IgD-negative memory B cell (primary cell): ENCODE measurements at places on chromosomes 7 and 10. TPM values are rescaled to one million over a fixed set of nuclear protein-coding genes. Genes with fewer than 3 reads are reported as not detected.

SFR1 gene
- 12.4 TPM for polyA plus RNA-seq

GNA12 gene
- polyA plus RNA-seq = 16.4 TPM

FOXI2 gene
- polyA plus RNA-seq = not detected

PDZD7 gene
- not detected for polyA plus RNA-seq

CDK5 gene
- 11.4 TPM for polyA plus RNA-seq

COL26A1 gene
- not detected for polyA plus RNA-seq

VSTM4 gene
- polyA plus RNA-seq = not detected

ATOH7 gene
- not detected for polyA plus RNA-seq

RBP3 gene
- polyA plus RNA-seq = not detected

UFSP1 gene
- polyA plus RNA-seq = 2.5 TPM

NOBOX gene
- not detected for polyA plus RNA-seq

PON3 gene
- polyA plus RNA-seq = not detected

CREB5 gene
- polyA plus RNA-seq = 1.3 TPM

TBC1D12 gene
- polyA plus RNA-seq = 2.9 TPM

LMOD2 gene
- polyA plus RNA-seq = not detected

ACSM6 gene
- polyA plus RNA-seq = not detected

FGL2 gene
- 23.7 TPM for polyA plus RNA-seq

PRSS2 gene
- not detected for polyA plus RNA-seq

PRKAG2 gene
- polyA plus RNA-seq = 21.3 TPM

ZNF467 gene
- polyA plus RNA-seq = not detected

KEL gene
- polyA plus RNA-seq = not detected

KCNH2 gene
- polyA plus RNA-seq = 2.5 TPM

HOXA5 gene
- not detected for polyA plus RNA-seq

CFAP70 gene
- 0.43 TPM for polyA plus RNA-seq

CAV2 gene
- polyA plus RNA-seq = not detected

FBXL13 gene
- polyA plus RNA-seq = 0.15 TPM

PRSS37 gene
- polyA plus RNA-seq = not detected

MYL10 gene
- polyA plus RNA-seq = not detected

AKR1D1 gene
- polyA plus RNA-seq = not detected

ADAMTS14 gene
- polyA plus RNA-seq = not detected

MACROH2A2 gene
- polyA plus RNA-seq = not detected

SPDYE2B gene
- not detected for polyA plus RNA-seq

MET gene
- polyA plus RNA-seq = not detected

MRPS33 gene
- 59.7 TPM for polyA plus RNA-seq

VCL gene
- polyA plus RNA-seq = 44.2 TPM

SMC3 gene
- polyA plus RNA-seq = 70.1 TPM

CCAR1 gene
- polyA plus RNA-seq = 40.1 TPM
